ENCODE measurements at places on chromosomes 12 and 14. TPM values are rescaled to one million over a fixed set of nuclear protein-coding genes. Genes with fewer than 3 reads are reported as not detected.

STON2 gene
- 38.8 TPM for total RNA-seq

FBLN5 gene
- total RNA-seq = 4.1 TPM

TRHDE gene
- total RNA-seq = 57.1 TPM

CD4 gene
- 2.3 TPM for total RNA-seq

CAPZA3 gene
- not detected for total RNA-seq

DNAI7 gene
- 3.4 TPM for total RNA-seq

SERPINA1 gene
- 1.4 TPM for total RNA-seq

BDKRB2 gene
- 0.16 TPM for total RNA-seq

SPRING1 gene
- 27.6 TPM for total RNA-seq

DAO gene
- total RNA-seq = not detected

- no peak for DNase-seq
Measured at GRCh38 chr14:58912799-58913432, 275.2 kb downstream of the DACT1 start.

DNA sequence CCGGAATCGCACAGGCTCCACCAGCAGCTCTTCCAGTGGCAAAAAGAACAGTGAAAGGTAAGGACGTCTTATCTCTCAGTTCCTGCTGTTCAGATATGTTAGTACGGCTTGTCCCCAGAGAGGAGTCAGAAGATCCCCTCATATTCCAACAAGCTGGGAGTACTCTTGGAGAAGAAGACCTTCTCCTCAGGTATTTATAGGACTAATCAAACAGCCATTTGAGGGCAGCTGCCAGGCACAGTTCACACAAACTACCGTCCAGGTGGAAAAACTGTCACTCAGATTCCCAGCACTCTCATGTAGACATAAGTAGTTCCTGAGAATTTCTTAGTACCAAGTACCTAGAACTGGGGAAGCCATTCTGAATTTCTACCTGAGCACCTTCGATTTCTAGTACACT lies 85.3 kb downstream of the EML1 start:
- no peak for DNase-seq

GRCh38 chr12:106226884-106227640 lies 20.8 kb downstream of the CKAP4 start:
- no peak for DNase-seq

DNA sequence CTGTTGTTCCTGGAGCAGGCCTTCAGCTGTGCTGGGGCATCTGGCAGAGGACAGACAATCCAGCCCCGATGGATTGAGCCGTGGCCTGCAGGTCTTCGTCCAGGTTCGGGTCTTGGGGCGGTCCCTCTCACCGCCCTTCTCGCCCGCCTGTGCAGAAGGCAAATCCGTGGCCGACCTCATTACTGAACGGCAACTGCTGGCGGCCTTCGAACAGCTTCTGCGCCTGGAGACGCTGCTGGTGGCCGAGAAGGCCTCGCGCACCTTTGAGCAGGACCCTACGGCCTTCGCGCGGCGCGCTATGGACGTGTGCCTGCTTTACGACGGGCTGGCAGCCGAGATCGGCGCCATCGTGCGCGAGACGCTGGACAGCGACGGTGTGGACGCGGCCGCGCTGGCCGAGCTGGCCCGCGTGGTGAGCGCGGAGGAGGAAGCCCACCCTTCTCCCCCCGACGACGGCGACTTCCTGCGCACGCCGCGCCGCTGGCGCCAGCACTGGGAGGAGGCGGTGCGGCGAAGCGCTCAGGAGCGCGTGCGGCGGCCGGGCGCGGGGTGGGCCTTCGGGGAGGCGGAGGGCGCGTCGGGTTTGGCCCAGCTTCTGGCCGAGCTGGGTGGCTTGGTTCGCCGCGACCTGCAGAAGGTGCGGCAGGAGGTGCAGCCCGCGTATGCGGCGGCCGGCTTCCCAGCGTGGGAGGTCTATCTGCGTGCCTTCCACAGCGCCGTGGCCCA lies 7.6 kb downstream of the EXOC3L4 start:
- DNase-seq = no peak

- DNase-seq = no peak
Measured at GRCh38 chr14:64544607-64545312, 4.2 kb downstream of the HSPA2 start.

- no peak for DNase-seq
Measured at GRCh38 chr14:98912655-98913054, 359.3 kb downstream of the BCL11B start.

- DNase-seq = no peak
Measured at GRCh38 chr14:101595887-101596721, 34.8 kb downstream of the DIO3 start.

- no peak for DNase-seq
Measured at GRCh38 chr12:65685514-65685913, 138.8 kb upstream of the HMGA2 start.

DNA sequence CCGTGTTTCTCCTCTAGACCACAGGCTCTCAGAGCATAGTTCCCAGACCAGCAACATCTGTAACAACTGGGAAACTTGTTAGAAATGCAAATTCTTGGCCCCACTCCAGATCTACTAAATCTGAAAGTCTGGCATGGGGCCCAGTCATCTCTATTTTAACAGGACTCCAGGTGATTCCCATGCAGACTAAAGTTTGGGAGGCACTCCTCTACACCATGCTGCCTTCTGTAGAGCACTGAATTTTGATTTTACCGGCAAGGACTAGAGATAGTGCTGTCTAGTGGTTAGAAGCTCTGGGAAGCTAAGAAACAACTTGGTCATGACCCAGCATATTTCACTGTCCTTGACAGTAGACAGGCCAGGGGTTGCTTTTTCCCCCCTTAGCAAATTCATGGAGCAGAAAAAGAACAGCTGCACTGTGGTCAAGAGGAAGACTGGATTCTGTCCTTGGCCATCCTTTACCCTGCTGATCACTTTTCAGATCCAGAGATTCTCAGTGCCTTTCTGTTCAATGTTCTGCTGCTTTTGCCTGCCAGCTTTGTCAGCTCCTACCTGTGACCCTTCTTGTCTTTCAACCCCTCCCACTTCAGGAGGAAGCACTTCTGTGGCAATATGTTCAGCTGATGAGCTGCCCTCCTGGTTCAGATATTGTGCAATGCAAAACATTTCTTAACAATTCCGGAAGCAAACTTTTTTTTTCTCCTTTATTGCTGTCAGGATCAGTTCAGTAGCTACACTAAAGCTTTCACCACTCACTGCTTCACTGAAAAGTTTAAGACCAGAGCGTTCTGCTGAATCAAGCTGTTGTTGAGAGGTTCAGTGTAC lies 133.8 kb upstream of the NUDT4 start:
- DNase-seq = no peak

DNA sequence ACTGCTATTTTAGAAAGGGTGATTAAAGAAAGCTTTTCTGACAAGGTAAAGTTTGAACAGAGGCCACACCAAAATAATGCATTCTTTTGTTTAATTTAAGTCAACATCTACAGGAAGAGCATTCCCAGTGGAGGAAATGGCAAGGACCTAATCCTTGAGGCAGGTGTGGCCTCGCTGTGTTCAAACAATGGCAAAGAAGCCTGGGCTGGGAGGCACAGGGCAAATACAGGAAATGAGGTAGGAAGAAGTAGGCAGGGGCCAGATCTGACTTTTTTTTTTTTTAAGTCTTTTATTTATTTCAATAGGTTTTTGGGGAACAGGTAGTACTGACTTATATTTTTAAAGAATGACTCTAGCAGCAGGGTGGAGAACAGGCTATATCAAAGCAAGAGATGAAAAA lies 53.5 kb downstream of the ARMH4 start:
- no peak for DNase-seq

GRCh38 chr12:104360157-104360556 lies 56.6 kb downstream of the EID3 start:
- no peak for DNase-seq

GRCh38 chr14:64879635-64880220 lies at the start of gene SPTB:
SPTB (minus strand) TSS chr14:64879907; CDS start chr14:64823094, 56,813 bp downstream.
- peak; percentile 52 for DNase-seq

- DNase-seq = no peak
Measured at GRCh38 chr14:79437951-79438350, 773.4 kb downstream of the DIO2 start.

GRCh38 chr14:97485201-97485600 lies 688.0 kb downstream of the VRK1 start:
- no peak for DNase-seq

DNA sequence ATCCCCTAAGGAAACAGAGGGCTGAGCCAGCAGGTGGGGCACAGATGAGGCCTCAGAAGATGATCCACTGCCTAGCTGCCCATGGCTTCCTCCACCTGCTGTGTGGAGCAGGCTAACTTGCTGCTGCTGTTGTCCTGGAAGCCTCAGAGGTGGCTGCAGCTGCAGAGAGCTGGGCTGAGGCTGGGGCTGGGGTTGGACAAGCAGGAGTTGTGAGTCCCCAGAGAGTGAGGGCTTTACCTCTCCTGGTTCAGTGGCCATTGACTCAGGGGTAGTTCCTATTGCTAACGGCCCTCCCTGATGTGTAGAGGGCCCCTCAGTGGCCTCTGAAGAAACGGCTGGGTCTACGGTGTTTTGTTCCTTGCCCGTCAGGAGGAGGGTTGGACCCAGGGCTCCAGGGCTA lies 13.7 kb upstream of the PRKAG1 start:
- DNase-seq = no peak

GRCh38 chr12:62194616-62195015 lies 65.6 kb upstream of the USP15 start:
- DNase-seq = no peak

DNA sequence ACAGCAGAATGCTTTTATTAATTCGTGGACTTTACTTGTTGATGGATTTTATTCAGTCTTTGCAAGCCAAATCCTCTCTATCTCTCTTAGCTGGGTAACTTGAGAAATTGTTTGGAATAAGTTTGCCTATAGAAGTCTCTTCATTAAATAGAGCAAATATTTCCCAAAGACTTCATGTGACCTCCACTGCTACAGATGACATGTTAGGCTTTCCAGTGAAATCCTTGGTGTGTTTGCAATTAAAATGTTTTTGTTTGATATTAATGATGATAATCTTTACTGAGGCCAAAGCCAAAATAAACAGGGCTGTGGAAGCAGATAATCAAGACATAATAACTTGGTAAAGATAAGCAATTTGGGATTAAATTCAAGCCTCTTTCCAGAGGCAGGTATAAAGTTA lies 4.4 kb downstream of the MYF6 start:
- DNase-seq = no peak

DNA sequence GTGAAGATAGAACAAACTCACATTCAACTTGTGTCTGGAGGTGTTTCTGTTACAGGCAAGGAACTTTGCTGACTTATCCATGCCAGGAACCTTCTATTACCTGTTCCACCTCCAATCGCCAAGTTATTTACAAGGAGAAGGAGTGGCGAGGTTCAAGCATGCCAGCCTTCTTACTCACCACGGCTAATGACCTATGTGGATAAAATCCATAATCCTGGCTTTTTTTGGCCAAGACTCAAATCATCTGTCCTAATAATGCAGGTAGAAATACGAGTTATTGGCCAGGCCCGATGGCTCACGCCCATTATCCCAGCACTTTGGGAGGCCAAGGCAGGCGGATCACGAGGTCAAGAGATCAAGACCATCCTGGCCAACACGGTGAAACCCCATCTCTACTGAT lies 241.6 kb downstream of the TMEM132D start:
- no peak for DNase-seq

- DNase-seq = no peak
Measured at GRCh38 chr12:74393272-74393671, 144.4 kb upstream of the ATXN7L3B start.

DNA sequence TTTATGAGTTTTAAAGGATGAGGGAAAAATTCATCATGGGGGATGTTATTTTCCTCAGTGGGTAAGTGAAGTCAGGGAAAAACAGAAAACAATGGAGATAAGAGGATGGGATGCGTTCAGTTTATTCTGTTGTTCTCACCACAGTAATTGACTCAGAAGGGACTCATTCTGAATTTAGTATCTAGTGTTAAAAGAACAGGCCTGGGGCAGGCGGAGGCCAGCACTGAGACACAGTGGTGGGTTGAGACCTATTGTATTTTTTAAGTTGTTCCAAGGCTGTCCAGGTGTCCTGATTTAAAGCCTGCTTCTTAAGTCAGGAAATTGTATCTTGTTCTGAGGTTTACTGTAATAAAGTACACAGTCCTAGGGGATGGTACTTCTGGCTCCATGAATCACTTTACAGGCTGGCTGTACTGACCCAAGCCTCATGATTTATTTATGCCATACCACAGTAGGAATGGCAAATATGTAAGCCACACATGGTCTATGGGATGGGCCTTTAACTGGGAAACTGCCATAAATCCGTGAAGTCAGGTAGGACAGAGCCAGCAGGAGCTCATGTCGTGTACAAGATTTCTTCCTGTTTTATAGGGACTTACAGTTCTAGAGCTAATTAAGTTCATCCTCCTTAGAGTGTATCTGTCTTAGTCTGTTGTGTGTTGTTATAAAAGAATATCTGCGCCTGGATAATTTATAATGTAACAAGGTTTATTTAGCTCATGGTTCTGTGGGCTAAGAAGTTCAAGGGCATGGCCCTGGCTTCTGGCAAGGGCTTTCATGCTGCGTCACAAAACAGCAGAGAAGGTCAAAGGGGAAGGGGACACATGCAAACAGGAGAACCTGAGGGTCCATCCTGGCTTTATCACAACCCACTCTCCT lies 244.1 kb downstream of the FBXL14 start:
- no peak for DNase-seq

DNA sequence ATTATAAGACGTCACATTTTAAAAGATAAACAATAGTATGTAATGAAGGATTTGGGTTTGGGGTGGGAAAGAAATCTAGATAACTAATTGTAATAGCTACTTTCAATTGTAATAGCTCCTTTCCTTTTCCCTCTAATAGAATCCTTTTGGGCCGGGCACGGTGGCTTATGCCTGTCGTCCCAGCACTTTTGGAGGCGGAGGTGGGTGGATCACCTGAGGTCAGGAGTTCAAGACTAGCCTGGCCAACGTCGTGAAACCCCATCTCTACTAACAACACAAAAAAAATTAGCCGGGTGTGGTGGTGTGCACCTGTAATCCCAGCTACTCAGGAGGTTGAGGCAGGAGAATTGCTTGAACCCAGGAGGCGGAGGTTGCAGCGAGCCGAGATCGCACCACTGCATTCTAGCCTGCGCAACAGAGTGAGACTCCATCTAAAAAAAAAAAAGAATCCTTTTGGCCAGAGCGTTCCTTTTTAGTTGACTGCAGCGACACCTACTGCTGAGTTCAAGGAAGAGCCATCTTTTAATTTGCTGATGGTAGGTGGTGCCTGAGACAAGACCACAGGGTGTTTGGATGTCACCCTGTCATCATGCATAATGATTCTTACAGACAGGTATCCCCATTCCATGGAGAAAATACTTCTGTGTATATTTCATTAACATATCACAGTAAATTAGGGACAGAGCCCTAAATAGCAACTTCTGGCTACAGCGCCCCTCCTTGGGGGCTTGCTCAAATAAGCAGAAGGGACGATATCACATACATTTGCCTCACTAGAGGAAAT lies 79.5 kb downstream of the ARMH4 start:
- DNase-seq = peak; percentile 17

GRCh38 chr12:102765736-102766135 lies 151.3 kb downstream of the PAH start:
- no peak for DNase-seq

- DNase-seq = no peak
Measured at GRCh38 chr14:76591266-76591665, 170.0 kb upstream of the VASH1 start.
